ENCODE measurements at places on chromosomes 12 and 14.

GRCh38 chr14:33377596-33378390 is 439.1 kb downstream of the NPAS3 start:
- no peak for DNase-seq

DNA sequence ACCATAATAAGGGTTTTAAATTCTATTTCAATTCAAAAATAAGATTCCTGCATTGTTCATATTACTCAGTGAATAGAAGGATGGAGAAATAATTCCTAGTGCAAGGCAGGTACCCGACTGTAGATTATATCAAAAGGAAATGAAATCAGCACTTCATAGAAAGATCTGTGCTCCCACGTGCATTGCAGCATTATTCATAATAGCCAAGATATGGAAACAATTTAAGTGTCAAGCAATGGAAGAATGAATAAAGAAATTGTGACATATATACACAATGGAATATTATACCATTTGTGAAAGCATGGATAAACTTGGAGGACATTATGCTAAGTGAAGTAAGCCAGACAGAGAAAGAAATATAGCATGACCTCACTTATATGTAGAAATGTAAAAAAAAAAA is 53.8 kb downstream of the SLC6A15 start:
- DNase-seq: no peak

DNA sequence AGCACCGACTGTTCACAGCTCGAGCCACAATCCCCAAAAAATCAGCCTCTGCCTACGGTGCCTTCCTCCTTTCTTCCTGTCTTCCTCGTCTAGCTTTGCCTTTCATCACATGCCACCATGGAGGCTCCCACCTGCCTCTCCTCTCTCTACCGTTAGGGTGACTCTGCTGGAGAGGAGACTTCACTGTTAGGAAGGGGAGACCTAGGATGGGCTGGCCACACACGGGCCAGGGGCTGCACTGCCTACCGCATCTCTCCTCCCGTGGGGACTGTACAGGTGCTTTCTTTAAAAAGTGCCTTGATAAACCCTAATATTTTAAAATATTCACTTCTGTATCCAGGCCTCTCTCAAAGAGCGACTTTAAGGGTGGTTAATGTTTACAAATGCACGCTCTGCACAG is 1104.7 kb downstream of the BCL11B start:
- DNase-seq: no peak

GRCh38 chr12:90770861-90771260 is 184.1 kb downstream of the CCER1 start:
- no peak for DNase-seq

GRCh38 chr12:76247992-76248391 is 100.2 kb downstream of the BBS10 start:
- no peak for DNase-seq

DNA sequence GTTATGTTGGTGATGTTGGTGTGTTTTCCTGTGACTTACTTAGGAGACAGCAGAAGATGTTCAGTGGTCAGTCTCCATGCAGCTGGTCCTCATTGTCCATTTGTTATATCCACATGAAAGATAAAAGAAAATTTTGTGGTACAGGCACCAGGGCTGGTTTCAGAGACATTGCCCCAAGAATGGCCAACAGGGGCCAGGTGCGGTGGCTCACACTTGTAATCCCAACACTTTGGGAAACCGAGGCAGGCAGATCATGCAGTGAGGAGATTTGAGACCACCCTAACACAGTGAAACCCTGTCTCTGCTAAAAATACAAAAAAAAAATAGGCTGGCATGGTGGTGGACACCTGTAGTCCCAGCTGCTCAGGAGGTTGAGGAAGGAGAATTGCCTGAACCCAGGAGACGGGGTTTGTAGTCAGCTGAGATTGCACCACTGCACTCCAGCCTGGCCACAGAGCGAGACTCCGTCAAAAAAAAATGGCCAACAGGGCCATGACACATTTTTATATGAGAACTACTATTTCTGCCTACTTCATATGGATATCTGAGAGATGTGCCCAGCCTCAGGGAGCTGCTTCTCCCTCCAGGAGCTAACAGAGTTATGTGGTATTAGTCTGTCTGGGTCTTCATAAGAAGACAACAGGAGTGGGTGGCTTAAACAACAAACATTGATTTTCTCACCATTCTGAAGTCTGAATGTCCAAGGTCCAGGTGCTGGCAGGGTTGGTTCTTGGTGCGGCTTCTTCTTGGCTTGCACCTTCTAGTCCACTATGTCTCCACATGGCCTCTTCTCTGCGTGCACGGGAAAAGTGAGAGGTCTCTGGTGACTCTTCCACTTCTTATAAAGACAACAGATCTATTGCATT is 821.7 kb downstream of the TMEM121 start:
- DNase-seq: no peak

GRCh38 chr14:23301969-23302289 is 730 bp downstream of the PPP1R3E start:
- no peak for DNase-seq

DNA sequence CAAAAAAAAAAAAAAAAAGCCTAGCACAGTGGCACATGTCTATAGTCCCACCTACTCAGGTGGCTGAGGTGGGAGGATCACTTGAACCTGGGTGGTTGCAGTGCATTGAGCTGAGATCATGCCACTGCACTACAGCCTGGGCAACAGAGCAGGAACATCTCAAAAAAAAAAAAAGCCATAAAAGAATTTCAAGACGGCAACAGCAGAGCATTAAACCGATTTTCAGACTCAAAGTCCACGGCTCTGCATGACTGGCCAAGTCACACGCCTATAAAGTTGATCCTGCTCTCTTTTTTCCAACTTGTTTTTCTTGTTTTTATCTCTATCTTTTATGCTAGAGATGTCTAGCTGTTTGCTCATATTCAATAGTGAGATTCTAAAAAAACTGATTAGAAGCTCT is 45.3 kb downstream of the FBXO34 start:
- no peak for DNase-seq

GRCh38 chr12:132356691-132357622 is 27.6 kb upstream of the GALNT9 start:
- DNase-seq: no peak

GRCh38 chr12:52379536-52379935 is 5.9 kb downstream of the KRT84 start:
- DNase-seq: no peak

DNA sequence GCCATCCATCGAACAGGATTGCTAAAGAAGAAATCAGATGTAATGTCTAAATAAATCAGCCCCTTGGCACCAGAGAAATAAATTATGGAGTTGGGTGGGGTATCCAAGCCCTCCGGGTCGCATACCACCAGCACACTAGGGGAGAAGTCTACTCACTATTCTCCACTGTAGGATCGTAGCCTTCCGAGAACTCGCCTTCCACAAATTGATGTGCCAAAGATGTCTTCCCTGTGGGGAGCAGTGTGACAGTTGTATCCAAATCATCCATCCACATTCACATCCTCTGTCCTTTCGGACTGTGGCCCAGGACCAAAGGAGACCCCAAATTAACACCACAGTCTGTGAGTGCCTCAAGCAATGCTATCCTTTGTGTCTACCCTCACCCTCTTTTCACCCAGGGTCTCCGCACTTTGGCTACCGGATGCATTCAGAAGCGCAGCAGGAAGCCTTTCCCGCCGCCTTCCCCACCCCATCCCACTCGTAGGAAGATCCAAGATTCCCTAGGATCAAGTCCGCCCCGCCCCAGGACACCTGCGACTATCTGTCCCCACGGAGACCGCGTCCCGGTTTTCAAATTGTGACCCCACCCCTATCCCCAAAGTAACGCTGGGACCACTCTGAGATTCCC is 786 bp downstream of the RHEBL1 start:
- DNase-seq: no peak

- no peak for DNase-seq
These were observed 11.9 kb downstream of the CDC42BPB start for GRCh38 chr14:103045371-103045869.

- no peak for DNase-seq
These were observed 133.2 kb downstream of the PRKCH start for GRCh38 chr14:61454545-61454944.

- no peak for DNase-seq
These were observed 54.8 kb upstream of the TTC7B start for GRCh38 chr14:90870950-90871604.

DNA sequence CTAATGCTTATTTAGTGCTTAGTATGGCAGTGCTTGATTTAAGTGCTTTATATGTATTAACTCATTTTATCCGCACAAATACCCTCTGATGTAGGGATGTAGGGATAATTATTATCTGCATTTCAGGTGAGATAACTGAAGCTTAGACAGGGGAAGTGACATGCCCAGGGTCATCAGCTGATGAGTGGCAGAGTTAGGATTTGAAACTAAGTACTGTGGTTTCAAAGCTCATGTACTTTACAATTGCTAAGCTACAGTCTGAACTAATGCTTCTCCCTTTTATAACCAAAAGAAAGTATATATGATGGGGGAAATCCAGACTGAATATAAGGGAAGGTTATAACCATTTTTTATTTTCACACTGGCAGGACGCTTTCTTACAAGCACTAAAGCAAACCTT is 229.6 kb upstream of the NAV3 start:
- no peak for DNase-seq
